Activated CD8-positive, alpha-beta memory T cell treated with anti-CD3 and anti-CD28 coated beads, Interleukin-2, amount 50 U/mL, for 4 hours (primary cell): ENCODE measurements at places on chromosomes 6 and 20.

DNA sequence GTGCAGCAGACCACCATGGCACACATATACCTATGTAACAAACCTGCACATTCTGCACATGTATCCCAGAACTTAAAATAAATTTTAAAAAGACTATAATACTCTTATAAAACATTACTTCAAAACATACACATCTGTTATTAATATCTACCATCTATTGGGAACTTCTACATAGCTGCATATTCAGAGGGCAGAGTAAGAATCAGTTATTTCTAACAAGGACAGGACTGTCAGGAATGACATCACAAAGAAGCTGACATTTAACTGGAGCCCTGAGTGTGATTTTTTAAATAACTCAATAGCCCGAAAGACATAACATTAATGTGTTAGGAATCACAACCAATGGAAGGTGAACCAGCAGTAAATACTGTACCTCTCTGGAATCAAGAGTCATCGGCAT, 276.7 kb upstream of the ECI2 start:
- DNase-seq = no peak

DNA sequence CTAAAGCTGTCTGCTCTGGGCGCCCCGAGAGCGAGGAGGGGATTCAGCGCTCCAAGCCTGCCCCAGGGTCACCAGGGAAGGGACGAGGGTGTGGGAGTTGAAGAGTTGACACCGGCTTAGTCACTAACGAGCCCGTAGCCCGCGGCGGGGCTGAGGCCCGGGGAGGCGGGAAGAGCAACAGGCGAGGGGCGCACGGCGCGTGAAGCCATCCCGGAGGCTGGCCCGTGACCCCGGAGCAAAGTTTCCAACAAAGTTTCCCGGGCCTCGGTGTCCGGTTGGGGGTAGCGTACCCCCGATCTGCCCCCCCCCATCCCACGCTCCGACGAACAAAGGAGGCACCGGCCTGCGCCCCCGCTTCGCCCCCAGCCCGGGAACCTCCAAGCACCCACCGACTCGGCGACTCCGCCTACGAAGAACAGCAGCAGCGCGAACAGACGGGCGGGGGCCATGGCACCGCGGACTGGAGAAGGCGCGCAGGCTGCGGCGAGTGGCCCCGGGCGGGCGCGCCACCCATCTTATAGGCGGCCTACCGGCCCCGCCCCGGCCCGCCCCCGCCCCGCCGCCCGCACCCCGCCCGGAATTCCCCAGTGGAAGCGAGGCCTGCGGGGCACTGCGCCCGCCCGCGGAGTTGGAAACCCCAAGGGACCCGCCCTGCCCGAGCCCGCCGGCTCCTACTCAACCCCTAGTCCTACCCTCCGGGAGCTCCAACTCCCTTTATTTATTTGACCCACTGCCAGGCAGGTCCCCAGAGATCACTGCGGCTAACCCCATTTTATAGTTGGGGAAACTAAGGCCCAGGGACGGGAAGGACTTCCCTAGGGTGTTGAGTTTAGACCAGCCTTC, at the start of gene SDC4:
Gene SDC4 (minus strand): TSS at position 489 of the 843 bp plus-strand sequence. CDS start 40 bp downstream, at position 449.
- DNase-seq = peak; percentile 62

DNA sequence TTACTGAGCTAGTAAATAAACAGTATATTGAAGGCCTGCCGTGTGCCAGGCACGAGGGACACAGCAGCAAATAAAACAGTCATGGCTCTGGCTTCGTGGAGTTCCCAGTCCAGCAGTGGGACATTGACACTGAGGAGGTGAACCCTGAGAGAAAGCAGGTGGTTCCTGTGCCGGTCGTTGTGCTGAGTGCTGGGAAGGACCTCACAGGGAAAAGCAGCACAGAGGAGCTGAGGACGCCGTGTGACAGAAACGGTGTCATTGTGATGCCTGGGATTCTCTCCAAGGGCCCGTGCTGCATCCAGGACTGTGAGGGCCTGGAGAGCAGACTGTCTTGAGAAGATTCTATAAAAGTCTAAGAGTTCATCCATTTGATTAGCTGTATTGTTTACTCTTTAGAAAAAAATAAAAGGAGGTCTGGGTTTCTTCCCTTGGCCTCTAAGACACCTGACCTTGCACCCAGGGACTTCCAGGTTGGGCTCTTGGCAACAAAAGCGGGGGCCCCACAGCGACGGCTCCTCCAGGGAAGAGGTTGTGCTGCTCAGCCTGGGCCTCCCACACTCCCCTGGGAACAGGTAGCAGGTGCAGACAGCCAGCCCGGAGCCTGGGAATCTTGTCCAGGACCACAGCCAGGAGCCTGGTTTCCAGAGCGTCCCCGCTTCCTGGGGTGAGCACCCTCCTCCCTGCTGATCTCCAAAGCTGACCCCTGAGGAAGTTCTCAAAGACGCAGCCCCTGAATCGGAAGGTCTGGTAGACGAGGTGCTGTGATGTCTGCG, 251.2 kb upstream of the PMEPA1 start:
- no peak for DNase-seq

- no peak for DNase-seq
Observed at GRCh38 chr6:35040398-35040797, 100.7 kb downstream of the TCP11 start.
